ENCODE measurements at places on chromosomes 2 and 18. TPM values are rescaled to one million over a fixed set of nuclear protein-coding genes. Genes with fewer than 3 reads are reported as not detected.

CTDSP1 gene
- 66.9 TPM for total RNA-seq

CMPK2 gene
- 0.78 TPM for total RNA-seq

SERPINB11 gene
- not detected for total RNA-seq

HRH4 gene
- not detected for total RNA-seq

GALNT3 gene
- not detected for total RNA-seq

CSRNP3 gene
- total RNA-seq = 0.01 TPM

ADD2 gene
- 28.6 TPM for total RNA-seq

PROC gene
- total RNA-seq = 4.6 TPM

C18orf32 gene
- 17.4 TPM for total RNA-seq

FAP gene
- not detected for total RNA-seq

LIMS3 gene
- not detected for total RNA-seq

ZNF804A gene
- total RNA-seq = not detected

HNMT gene
- 1.3 TPM for total RNA-seq

NFATC1 gene
- 6.2 TPM for total RNA-seq

ZNF516 gene
- total RNA-seq = 4.1 TPM

VWA3B gene
- total RNA-seq = not detected

RAMP1 gene
- 0.15 TPM for total RNA-seq

IL1R2 gene
- 1.5 TPM for total RNA-seq

IL1R1 gene
- 35.7 TPM for total RNA-seq

KCNF1 gene
- 40.2 TPM for total RNA-seq

PRSS56 gene
- total RNA-seq = 0.13 TPM

KRTCAP3 gene
- total RNA-seq = 0.62 TPM

ADAM23 gene
- 9.3 TPM for total RNA-seq

UGT1A9 gene
- 4.9 TPM for total RNA-seq

CD207 gene
- not detected for total RNA-seq

RIT2 gene
- total RNA-seq = not detected

ZSWIM2 gene
- total RNA-seq = not detected

RAX gene
- not detected for total RNA-seq

CHRNA1 gene
- not detected for total RNA-seq

All from A549 treated with Hydrocortisone at 1 μM for 4 hours (cell line).